Activated naive CD4-positive, alpha-beta T cell treated with Interleukin-2 at 50 U/mL for 16 hours (primary cell): ENCODE measurements at places on chromosomes 7 and 10.

DNA sequence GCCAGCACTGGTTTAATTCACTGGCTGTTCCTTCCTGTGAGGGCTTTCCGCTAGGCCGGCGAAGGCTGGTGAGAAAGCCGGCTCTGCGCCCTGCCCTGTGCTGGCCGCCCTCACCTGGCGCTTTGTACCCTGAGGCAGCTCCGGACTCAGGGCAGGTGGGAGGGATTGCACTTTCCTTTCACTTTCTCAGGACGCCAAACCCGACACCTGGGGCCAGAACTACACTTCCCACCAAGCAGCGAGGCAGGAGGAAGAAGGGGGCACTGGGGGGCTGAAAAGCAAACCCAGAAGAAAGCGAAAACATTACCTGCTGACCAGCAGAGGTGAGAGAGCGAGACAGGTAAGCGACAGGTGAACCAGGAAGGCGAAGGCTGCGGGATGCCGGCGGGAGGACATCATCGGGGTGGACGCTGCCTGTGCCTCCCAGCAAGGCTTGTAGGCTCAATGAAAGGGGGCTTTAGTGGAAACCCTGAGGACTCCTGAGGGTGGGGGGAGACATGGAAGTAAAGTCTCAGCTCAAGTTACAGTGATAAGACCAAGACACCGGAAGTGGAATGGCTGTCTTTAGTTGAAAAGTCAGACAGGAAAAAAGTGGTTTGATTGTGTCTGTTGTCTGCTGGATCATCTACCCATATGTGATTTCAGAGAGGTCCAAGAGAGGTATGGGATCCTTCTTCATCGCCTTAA lies at the start of gene RAB19:
Gene RAB19, plus strand, starts transcription at position 181 of the 687 bp plus-strand sequence. CDS start 3,589 bp downstream, outside the sequence.
- DNase-seq = peak; percentile 46

DNA sequence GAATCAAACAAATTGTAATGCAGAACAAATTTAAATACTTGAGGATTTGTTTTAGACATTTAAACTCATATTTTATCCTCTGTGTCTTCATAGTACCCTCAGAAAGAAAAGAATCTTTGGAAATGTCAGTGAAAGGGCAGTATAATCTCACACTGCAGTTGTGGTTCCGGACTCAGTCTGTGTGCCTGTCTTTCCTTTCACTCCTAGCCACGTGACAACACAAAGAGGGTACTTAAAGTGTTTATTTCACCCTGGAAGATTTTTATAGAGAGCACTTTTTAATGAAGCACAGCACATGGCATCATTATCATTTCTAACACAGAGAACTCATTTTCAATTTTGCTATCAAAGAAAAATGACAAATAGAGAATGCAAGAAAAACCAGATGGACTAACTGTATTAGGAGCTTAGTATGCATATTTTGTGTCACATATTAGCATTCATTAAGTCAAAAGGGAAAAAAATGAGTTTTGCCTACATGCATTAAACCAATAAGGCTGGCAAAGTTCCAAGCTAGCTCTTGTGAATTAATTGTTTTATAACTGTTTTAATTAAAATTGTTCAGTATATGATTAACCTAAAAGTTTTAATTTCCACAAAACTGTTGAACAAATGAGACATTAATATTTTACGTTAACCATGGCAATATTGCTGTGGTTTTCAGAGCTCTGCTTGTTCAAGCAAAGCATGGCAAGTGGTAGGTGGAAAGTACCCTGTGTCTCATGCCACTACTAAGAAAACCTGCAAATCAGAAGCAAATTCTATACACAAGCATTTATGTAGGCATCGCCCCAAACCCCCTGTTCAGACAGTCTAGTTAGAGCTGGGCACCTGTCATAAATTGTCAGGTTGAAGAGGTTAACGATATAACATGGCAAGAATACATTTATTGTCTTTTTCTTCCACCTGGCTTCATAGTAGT lies 65.9 kb downstream of the AUTS2 start:
- no peak for DNase-seq

DNA sequence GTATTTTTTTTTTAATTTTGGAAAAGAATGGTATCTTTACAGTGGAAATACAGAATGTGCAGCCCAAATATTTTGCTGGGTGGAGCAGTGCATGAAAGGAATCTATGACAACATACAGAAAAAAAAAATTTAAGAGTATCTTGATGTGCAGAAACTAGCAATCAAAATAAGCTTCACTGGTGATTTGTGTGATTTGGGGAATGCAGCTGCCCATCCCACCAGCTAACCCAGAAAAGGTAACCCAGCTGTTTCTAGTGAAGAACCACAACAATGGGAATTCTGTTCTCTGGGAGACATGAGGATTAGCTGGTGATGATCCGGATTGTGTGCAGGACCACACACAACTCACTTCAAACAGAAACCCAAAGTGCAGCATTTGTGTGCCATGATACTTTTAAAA lies 375.5 kb downstream of the SEMA3D start:
- no peak for DNase-seq

- DNase-seq = no peak
Observed at GRCh38 chr7:123271231-123271630, 71.5 kb upstream of the SLC13A1 start.

- DNase-seq = no peak
Observed at GRCh38 chr7:38191791-38192190, 13.7 kb downstream of the STARD3NL start.

GRCh38 chr10:16787361-16787791 lies 29.8 kb downstream of the RSU1 start:
- DNase-seq = peak; percentile 74

DNA sequence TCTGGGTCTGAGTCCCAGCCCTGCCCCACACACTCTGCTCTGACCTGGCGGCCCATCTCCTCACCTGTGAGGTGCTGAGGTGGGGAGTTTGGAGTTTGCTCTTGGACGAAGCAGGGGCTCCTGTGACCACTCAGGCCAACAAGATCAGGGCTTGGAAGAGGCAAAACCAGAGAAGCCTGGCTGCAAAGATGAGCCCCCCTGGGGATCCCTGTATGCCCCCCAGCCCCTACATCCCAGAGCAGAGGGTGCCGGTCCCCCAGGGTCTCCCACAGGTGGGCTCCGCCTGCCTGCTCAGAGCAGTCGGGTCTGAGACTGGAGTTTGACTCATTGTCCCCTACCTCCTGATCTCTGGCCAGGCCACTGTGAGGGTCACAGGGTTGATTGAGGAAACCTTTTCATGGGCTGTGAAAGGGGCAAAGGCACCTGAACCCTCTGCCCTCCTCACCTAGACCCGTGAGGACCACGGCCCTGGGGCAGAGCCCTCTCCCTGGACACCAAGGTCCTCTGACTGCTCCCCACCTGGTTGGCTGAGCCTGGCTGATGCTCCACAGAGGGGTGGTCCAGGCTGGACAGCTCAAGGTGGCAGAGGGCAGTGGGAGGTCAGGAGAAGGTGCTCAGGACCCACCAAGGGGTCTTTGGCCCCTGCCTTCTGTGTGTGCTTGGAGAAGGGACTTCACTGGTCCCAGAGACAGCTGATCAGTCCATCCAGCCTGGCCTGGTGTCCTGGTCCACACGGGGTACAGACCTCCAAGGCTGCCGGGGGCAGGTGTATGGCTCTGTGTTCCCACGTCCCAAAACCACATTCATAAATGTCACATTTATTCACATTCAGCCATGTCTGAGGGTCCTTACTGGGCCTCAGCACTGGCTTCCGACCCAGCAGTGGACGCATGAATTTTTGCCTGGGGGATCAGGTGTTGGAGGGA lies 9.1 kb upstream of the SCART1 start:
- no peak for DNase-seq

DNA sequence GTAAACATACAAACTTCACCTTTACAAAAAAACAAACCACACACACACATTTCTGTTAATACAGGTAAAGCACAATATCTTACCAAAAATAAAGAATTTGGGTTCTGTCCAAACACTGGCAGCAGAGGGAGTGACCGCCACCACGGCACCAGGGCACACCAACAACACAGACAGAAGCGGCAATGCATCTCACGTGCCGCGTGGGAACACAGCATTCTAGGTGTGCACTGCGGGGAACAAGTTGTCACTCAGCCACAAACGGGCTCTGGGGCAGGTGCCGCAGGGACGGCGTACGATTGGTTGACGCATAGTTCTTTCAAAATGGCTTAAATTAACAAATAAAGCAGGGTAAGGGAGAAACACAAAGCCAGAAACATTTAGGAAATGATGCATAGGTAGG lies 22.3 kb downstream of the PDGFA start:
- no peak for DNase-seq

DNA sequence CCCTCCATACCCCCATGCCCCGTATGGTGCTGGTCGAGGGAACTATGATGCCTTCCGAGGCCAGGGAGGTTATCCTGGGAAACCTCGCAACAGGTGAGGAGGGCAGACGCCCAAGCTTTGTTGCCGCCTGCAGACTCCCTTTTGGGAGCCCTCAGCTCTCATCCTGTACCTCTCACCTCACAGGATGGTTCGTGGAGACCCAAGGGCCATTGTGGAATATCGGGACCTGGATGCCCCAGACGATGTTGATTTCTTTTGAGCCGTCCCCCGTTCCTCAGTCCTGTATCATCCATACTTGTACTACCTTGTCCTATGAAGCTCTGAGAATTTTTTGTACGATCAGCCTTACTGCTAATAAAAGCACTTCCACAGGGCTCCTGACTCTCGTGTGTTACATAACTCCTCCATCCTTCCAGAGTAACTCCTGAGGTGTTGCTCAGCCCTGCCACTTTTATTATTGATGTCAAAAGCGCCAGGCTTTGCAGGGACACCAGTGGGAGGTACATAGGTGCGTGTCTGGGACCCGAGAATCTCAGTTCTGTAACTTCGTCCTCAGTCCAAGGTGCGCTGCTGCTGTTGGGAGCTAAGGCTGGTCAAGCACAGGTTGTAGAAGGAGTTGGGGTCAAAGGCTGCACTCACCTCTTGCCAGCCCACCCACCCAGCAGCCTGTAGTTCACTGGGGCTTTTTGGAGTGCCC lies 1.1 kb downstream of the UFSP1 start:
- DNase-seq = no peak

GRCh38 chr7:79855172-79855571 lies 279.5 kb upstream of the GNAI1 start:
- DNase-seq = no peak

- DNase-seq = no peak
Observed at GRCh38 chr10:34169677-34170076, 645.4 kb downstream of the PARD3 start.

- no peak for DNase-seq
Observed at GRCh38 chr10:123512901-123513775, 153.0 kb upstream of the GPR26 start.

GRCh38 chr10:33125522-33126517 lies 167.8 kb upstream of the ITGB1 start:
- DNase-seq = no peak

- no peak for DNase-seq
Observed at GRCh38 chr7:45165857-45166256, 8.3 kb downstream of the RAMP3 start.

DNA sequence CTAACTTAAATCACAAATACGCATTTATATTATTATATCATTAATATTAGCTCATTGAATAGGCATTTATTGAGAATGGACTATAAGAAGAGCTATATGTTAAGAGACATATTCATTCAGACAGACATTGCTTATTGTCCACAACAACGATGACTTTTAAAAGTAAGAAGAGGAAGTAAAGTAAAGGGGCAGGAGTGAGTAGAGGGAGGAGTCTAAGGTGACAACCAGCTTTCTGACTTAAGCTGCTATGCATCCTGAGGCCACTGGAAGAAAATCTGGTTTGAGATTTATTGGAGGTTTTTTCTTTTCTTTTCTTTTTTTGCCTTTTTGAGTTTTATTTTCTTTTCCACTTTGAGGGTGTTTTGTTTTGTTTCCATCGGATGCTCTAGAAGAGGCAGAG lies 723.5 kb downstream of the GRM8 start:
- DNase-seq = no peak

GRCh38 chr7:141442781-141443180 lies 108.4 kb upstream of the AGK start:
- no peak for DNase-seq

- DNase-seq = no peak
Observed at GRCh38 chr10:31263903-31264302, 55.1 kb upstream of the ZEB1 start.

DNA sequence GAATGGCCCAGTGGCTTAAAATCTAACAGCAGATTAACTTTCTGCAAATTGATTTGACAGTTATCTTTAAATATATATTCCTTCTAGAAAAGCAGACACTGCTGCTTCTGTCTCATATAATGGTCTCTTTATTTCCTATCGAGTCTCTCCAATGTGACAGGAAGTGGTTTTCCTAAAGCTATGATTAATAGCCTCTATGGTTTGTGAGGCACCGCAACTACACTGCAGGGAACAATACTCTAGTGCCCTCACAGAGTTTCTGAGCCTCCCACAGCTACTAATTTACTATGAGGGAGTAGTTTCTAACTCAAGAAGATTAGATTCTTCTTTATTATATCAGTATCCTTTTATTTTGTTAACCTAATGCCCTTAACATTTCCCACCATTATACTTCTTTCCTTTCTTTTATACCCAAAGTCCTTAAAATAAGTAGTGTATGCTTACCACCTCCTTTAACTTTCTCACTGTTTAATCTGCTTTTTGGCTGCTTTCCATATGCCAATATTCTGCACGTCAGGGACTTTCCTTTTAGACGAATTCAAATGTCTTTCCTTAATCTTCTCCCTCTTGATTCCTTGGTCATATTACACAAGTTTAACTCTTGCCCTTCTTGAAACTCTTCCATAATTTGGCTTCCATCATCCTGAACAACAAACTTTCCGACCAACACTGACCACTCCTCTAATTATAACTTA lies 23.8 kb upstream of the AHR start:
- DNase-seq = peak; percentile 23

- DNase-seq = no peak
Observed at GRCh38 chr7:124752310-124752709, 13.3 kb downstream of the GPR37 start.

GRCh38 chr10:15859509-15859905 lies 800 bp downstream of the MINDY3 start:
- no peak for DNase-seq

DNA sequence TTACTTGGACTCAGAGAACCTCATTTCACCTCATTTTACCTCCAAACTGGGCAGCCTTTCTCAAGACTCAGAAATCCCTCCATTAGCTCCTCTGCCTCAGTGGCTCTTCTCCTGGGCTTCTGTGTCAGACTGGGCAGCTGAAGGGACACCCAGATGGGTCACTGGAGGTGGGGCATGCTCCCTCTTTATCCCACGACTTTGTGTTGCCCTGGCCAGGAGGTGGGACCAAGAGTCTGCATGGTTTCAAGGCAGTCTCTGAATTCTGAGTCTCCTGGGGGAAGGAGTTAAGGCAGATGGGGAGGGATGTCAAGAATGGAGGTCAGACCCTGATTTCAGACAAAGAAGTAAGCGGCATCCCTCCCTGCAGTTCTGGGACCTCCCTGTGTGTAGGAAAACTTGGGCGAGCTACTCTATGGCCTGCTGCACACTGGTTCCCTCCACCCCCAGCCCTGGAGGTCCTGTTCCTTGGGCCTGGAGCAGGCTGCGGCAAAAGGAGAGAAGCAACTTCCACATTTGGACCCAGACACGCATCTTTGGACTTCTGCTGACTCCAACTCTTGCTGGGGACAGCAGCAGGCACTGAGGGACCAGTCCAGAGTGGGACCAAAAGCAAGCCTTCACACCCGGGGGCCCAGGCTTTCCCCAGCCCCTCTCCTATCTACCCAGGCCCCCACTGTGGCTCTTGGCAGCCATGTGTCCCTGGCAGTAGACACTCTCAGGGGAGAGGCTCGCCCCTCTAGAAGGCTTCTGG lies 10.8 kb downstream of the POLL start:
- DNase-seq = no peak
